ENCODE measurements at places on chromosomes 5 and 9. TPM values are rescaled to one million over a fixed set of nuclear protein-coding genes. Genes with fewer than 3 reads are reported as not detected.

The NUTM2F gene
- total RNA-seq: not detected

The CCNI2 gene
- total RNA-seq: 7.7 TPM

The NIM1K gene
- total RNA-seq: 0.41 TPM

The ZNF483 gene
- total RNA-seq: 2.8 TPM

The CD74 gene
- total RNA-seq: 597 TPM

The PCDHGA4 gene
- total RNA-seq: 0.14 TPM

The PRSS3 gene
- total RNA-seq: not detected

The SUSD3 gene
- 89.4 TPM for total RNA-seq

The FAM219A gene
- total RNA-seq: 13.2 TPM

The TMEM252 gene
- not detected for total RNA-seq

The HAVCR1 gene
- total RNA-seq: 4.3 TPM

The MAST4 gene
- total RNA-seq: 23.6 TPM

The FREM1 gene
- not detected for total RNA-seq

The CBY3 gene
- 0.71 TPM for total RNA-seq

The CAMLG gene
- total RNA-seq: 27.1 TPM

The CYLC2 gene
- not detected for total RNA-seq

The RUSC2 gene
- 3.2 TPM for total RNA-seq

The OR13F1 gene
- total RNA-seq: not detected

The SV2C gene
- 0.03 TPM for total RNA-seq

The GMCL2 gene
- not detected for total RNA-seq
